ENCODE measurements at places on chromosomes 12 and 14.

- DNase-seq = no peak
Measured at GRCh38 chr14:91338379-91338778, 79.2 kb downstream of the CCDC88C start.

DNA sequence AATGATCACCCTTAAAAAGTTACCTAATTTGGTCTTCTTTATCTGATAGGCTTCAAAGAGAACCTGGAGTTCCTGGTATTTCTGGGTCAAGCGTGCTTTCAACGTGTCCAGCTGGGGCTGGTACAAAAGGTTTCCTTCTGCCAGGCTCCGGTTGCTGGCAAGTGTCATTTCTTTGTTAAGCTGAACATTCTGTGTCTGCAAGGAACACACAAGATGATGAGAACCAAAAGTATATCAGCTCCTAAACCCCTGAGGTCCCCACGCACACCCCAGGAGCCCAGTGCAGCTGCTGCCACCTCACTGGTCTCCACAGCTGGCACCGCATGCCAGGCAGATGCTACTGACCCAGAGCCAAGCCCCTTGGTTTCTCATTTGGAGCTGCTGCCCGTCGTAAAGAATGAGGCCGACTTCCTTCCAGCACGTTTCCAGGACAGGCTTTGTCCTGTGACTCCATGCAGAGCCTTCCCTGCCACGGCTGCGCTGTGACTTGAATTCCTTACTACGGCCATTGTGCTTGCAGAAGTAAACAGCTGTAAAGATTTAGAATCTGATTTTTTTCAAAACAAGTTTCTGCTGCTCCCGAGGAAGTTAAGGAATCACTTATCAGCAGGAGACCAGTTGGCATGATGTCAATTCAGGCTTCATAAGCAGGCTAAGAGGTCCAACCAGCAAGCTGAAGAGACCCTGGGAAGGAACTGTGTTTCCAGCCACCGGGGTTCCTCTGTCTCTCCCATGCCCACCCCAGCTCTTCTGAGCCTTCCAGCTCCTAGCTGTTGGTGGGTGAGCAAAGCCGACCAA, 24.9 kb downstream of the VPS37B start:
- DNase-seq = no peak

DNA sequence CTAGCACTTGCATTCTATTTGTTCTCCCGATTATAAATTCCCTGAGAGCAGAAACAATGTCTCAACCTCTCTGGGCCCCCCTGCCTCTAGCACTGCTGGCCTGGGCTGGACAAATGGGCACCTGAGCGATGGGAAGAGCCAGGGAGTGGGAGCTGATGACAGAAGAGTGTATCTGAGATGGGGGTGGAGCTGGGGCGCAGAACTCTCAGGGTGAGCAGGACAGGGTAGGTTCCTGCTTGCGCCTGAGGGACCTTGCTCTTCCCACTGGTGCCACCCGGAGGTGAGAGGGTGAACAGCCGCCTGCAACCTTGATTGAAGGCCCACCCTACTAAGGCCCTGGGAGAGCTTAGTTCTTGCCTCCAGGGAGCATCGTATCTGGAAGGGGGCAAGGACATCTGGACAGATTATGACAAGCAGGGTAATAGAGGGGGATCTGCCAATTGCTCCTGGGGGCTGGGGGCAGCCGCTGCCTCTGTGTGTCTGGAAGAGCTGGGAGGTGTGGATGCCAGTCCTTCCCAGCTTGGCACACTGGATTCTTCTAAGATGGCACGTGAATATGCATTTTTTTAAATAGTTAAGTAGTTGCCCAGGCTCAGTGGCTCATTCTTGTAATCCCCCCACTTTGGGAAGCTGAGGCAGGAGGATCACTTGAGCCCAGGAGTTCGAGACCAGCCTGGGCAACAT, 43.0 kb upstream of the TSPAN9 start:
- peak; percentile 75 for DNase-seq

GRCh38 chr12:34602213-34602940, 580.1 kb downstream of the ALG10 start:
- DNase-seq = no peak

DNA sequence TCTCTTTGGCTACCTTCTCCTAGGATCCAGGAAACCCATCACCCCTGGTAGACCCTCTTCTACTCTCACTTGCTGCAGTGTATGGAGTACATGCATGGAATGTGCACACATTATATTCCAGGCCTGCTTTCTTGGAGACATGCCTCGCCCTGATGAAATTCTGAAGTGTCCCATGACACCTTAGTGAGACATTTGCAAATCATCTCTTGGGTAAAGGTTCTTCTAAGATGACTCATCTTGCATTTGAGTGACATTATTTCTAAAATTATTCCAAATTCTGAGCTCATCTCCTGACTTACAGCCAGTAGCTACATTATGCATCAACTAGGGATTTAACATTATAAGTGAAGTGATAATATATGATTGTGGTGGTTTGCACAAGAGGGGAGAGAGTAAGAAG, 49.8 kb downstream of the SDR9C7 start:
- DNase-seq = no peak

DNA sequence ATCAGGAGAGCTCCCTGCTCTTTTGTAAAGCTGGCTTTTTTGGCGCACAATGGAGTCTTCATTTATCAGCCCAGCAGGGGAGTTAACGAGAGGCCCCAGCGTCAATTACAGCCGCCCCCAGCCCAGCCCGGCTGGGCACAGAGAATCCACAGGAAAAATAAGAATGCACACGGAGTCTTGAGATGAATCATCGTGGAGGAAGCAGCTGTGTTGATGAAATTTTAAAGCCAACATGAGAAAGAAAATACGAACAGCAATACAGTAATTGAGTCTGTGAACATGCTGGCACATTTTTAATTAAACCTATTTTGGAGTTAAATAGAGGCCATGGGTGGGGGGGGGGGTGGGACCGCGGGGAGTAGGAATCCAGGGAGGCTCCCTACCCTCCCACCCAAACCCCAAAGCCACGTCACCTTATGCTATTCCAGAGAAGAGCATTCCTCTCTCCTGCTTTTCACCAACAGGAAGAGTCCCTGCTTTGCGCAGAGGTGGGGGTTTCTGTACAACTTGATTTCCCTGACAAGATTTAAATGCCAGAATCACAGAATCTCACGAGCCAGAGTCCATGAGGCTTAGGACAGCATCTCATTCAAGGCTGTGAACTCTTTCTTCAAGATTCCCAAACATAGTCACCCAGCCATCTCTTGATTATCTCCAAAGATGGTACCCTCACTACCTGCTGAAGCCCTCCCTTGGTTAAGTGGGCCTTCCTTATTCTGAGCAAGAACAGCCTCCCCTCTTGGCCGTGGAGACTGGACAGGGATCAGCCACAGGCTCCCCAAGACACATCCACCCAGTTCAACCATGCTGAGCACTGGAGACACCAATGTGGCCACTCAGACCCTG, 50.3 kb downstream of the CCNK start:
- DNase-seq = no peak

GRCh38 chr12:68331500-68331868, 678 bp downstream of the MDM1 start:
- DNase-seq = no peak

DNA sequence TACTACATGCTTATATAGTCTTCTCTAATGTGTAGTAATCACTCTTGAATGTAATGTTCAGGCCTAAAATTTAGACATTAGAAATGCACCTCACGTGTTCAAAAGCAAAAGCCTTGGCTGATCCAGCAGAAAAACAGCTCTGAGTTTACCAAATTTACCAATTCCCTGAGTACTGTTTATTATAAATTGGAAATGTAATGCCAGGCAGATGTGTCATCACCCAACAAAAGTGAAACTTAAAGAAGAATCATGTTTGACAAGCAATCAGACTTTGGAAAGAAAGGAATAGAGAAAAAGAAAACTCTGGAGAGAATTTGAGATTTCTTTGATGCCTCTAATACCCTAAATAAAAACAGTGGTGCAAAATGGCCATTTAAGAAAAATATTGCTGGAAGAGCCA, 26.5 kb upstream of the STRAP start:
- DNase-seq = no peak

- DNase-seq = no peak
Measured at GRCh38 chr14:102434647-102435175, 72.0 kb downstream of the TECPR2 start.

- no peak for DNase-seq
Measured at GRCh38 chr12:58765076-58765475, 155.2 kb downstream of the LRIG3 start.

GRCh38 chr12:65603438-65604351, 220.6 kb upstream of the HMGA2 start:
- DNase-seq = no peak

GRCh38 chr12:112172556-112173324, 47.4 kb downstream of the TRAFD1 start:
- DNase-seq = no peak

DNA sequence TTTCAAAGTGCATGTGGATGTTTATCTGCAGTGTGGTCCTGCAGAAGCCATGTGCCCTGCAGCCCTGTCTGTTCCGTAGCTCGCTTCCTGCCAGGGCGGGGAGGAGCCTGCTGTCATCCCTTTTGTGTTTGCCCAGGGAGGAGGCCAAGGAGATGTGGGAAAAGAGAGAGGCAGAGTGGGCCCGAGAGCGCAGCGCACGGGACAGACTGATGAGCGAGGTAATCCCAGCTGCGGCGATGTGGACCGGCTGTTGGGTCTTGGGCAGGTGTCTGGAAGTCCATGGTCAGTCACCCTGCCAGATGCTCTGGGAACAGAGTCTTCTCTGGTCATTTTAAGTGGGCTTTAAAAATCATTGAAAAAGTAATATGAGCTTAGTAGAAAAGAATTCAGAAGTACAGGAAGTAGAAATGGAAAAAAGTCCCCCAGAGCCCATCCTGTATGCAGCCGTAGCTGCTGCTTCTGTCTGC, 12.8 kb downstream of the TCHP start:
- DNase-seq = no peak

- no peak for DNase-seq
Measured at GRCh38 chr12:71771069-71771468, 16.4 kb downstream of the RAB21 start.

DNA sequence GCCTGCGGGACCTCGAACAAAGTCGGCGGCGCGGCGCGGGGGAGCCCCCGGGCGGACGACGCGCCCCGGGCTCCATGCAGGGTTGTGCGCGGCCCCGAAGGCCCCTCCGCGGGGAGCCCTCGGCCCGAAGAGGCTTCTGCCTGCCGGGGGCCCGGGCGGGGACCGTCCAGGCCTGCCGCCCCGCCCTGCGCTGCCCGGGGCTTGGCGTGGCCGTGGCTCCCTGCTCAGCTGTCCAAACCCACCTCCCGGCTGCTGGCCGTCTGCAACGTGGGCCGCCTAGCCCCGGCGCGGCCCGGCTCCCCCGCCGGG, 670 bp downstream of the DYRK2 start:
- DNase-seq = peak; percentile 15

GRCh38 chr12:53232646-53233461, 845 bp upstream of the RARG start:
- DNase-seq = peak; percentile 88

DNA sequence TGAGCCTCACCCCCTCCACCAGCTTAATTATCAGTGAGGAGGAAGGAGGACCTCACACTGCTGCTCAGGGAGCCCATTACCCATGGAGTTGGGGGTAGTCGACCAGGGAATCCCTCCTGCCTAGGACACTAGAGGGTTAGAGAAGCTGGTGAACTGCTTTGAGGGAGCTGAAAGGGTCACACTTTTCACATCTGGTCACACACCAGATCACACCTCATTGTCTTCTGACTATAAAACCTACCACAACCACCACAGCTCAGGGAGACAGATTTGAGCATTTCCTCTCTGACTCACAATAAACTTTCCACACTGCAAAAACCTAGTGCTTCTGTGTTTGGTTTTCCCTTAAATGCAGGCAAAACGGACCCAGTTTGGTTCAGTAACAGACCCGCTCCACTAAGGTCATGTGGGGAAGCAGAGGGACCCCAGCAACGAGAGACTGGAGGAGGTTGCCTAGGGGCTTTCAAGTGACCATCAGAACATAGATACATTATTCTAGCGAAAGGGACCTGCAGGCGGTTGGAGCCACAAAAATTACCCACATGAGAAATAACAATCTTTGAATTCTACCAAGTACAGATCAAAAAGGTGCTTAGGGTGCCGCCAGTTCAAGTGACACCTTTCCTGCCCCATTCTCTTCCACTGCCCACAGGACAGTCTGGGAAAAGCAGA, 151.4 kb upstream of the AVPR1A start:
- no peak for DNase-seq

DNA sequence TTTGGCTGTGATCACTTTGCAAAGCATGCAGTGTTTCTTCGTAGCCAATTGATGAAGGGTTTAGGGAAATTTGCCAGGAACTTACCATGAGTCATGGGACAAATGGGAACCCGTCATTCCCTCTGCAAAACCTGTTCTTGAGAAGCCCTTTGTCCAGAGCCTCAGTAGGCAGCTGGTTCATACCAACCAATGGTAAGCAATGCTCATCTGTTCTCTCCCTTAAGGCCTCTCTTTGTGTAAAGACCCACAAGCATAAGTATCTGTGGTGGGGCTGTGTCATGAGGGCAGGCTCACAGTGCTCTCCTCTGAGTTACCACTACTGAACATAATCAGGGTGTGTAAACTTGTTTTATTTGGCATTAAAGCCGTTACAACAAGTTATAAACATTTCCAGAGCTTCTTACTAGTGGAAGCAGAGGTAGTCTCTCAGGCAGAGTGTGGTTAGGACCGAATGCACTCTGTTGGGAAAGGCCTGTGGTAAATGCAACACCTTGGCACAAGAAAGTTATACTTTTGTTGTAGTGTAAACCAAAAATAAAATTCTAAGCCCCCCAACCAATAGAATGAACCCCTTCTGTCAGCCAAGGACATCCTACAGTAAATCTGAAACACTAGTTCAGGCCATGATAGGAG, 119.8 kb downstream of the SINHCAF start:
- DNase-seq = peak; percentile 66
